Pancreas (tissue), 10 donors: ENCODE measurements at places on chromosomes 3 and 15. TPM values are rescaled to one million over a fixed set of nuclear protein-coding genes. Genes with fewer than 3 reads are reported as not detected.

The ISLR gene
- 3.6 TPM for polyA plus RNA-seq

The CTXN2 gene
- polyA plus RNA-seq = 0.73 TPM

The ITPKA gene
- polyA plus RNA-seq = 1.3 TPM

The INKA1 gene
- 2.0 TPM for polyA plus RNA-seq

The MESP2 gene
- not detected for polyA plus RNA-seq

The CD276 gene
- polyA plus RNA-seq = 30.4 TPM

The COPS2 gene
- polyA plus RNA-seq = 26.5 TPM

The FGF7 gene
- polyA plus RNA-seq = 3.6 TPM

The LHFPL4 gene
- polyA plus RNA-seq = 3.9 TPM

The C15orf62 gene
- 0.16 TPM for polyA plus RNA-seq

The ATP13A5 gene
- 0.38 TPM for polyA plus RNA-seq

The CPNE9 gene
- polyA plus RNA-seq = 0.19 TPM

- H3K27me3 ChIP-seq = no peaks in the 10 kb centered on the region
- no peaks in the 10 kb centered on the region for H3K36me3 ChIP-seq
- H3K4me1 ChIP-seq = no peaks in the 10 kb centered on the region
- no peak overlapping the region for H3K4me3 ChIP-seq
- DNase-seq = peak; percentile 52
These were observed 57.9 kb downstream of the RPL22L1 start for GRCh38 chr3:170811928-170812591.

GRCh38 chr15:88378188-88378637, 89.0 kb downstream of the MRPL46 start:
- no peaks in the 10 kb centered on the region for H3K27me3 ChIP-seq
- H3K36me3 ChIP-seq = no peaks in the 10 kb centered on the region
- DNase-seq = no peak
- no peak overlapping the region for H3K4me3 ChIP-seq
- H3K27ac ChIP-seq = no peak overlapping the region
- H3K4me1 ChIP-seq = no peaks in the 10 kb centered on the region

DNA sequence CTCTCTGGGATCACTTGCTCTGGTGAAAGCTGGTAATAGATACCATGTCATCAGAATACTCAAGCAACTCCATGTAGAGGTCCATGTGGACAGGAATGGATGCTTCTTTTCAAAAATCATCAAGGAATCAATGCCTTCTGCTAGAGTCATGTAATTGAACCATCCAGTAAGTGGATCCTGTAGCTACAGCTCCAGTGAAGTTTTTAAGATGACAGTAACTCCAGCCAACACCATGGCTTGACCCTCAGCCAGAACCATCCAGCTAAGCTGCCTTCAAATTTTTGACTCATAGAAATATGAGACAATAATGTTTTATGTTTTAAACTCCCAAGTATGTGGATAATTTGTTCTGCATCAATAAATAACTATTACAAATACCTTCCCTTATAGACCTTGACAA, 923.7 kb downstream of the EPHA3 start:
- no peaks in the 10 kb centered on the region for H3K27me3 ChIP-seq
- no peaks in the 10 kb centered on the region for H3K36me3 ChIP-seq
- DNase-seq = no peak
- H3K4me3 ChIP-seq = no peak overlapping the region

GRCh38 chr3:152825566-152825965, 9.4 kb upstream of the P2RY1 start:
- no peak overlapping the region for H3K4me3 ChIP-seq
- H3K36me3 ChIP-seq = no peaks in the 10 kb centered on the region
- H3K4me1 ChIP-seq = peaks cover 3% of the 10 kb centered on the region
- DNase-seq = no peak
- H3K27me3 ChIP-seq = no peaks in the 10 kb centered on the region
- no peak overlapping the region for H3K27ac ChIP-seq

- no peak for DNase-seq
- H3K27me3 ChIP-seq = no peaks in the 10 kb centered on the region
These were observed 25.8 kb downstream of the ST6GAL1 start for GRCh38 chr3:186955898-186956696.

GRCh38 chr3:156859578-156859977, 33.4 kb downstream of the LEKR1 start:
- no peaks in the 10 kb centered on the region for H3K36me3 ChIP-seq
- H3K27ac ChIP-seq = no peak overlapping the region
- H3K4me3 ChIP-seq = no peak overlapping the region
- H3K4me1 ChIP-seq = no peaks in the 10 kb centered on the region
- no peaks in the 10 kb centered on the region for H3K27me3 ChIP-seq

DNA sequence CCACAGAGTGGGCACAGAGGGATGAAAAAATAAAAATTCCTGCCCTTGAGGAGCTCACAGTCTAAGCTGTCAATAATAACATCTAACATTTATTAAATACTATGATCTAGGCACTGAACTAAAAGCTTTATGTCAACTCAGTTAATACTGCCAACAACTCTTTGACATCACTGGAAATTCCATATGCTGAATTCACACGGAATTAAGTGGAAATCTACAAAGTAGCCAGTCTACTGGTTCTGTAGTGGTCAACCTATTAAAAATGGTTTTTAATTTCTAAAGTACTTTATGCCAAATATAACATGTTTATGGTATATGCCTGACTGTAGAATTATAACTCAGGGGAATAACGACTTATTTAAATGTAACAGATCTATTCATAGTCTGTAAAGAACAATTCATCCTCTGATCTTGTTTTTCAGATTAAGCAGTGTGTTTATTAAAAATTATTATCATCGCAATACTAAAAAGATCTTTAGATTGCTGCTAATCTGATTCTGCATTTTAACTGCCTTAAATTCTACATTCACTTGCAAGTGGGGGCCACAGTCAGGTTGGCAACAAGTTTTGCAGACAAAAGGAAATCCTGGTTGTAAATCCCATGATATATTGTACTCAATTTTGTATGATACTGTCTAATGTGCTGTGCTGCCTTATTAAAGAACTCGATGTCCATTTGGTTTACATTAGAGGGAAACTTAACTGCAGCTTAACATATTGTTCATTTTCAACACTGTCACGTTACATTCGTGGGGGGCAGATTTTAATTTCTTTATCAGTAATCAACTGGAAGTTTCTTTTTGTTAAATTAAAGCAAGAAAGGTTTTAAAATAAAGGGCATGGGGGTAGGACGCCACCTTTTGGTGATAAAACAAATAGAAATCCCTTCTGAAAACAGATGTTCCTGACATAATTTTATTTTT, 2.6 kb upstream of the FOXP1 start:
- H3K36me3 ChIP-seq = no peaks in the 10 kb centered on the region
- H3K4me1 ChIP-seq = peaks cover 15% of the 10 kb centered on the region
- no peak for DNase-seq
- H3K4me3 ChIP-seq = no peak overlapping the region

DNA sequence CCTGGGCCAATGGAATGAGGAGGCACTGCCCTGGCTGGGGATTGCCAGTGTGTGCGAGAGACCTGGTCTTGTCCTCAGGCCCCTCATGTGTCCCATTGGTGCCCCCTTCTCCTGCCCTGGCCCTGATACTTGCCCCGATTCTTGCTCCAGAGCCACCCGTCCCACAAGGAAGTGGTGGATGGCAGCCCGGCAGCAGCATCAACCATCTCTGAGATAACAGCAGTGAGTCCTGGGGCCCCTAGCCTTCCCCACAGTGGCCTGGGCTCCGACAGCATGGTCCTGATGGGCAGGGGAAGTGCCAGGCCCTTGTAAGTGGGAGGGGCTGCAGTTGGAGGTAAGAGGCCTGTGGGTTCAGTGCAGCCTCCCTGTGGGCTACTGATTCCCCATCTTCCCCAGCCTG, 15.4 kb downstream of the VILL start:
- H3K4me3 ChIP-seq = no peak overlapping the region
- peaks cover 3% of the 10 kb centered on the region for H3K36me3 ChIP-seq
- peaks cover 11% of the 10 kb centered on the region for H3K4me1 ChIP-seq

GRCh38 chr15:77739591-77740378, 107.1 kb upstream of the LINGO1 start:
- no peaks in the 10 kb centered on the region for H3K36me3 ChIP-seq
- H3K27ac ChIP-seq = no peak overlapping the region
- no peak overlapping the region for H3K4me3 ChIP-seq
- no peaks in the 10 kb centered on the region for H3K27me3 ChIP-seq

DNA sequence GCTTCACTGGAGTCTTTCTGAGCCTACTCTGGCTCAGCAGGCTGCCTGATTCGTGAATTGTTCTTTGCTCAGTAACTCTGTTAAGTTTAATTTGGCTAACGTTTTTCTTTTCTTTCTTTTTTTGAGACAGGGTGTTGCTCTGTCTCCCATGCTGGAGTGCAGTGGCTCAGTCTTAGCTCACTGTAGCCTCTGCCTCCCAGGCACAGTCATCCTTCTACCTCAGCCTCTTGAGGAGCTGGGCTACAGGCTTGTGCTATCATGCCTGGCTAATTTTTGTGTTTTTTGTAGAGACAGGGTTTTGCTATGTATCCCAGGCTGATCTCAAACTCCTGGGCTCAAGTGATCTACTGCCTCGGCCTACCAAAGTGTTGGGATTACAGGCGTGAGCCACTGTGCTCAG, 165.0 kb downstream of the PEX5L start:
- no peaks in the 10 kb centered on the region for H3K27me3 ChIP-seq
- DNase-seq = no peak
- no peak overlapping the region for H3K4me3 ChIP-seq
- no peaks in the 10 kb centered on the region for H3K4me1 ChIP-seq
- H3K27ac ChIP-seq = no peak overlapping the region

DNA sequence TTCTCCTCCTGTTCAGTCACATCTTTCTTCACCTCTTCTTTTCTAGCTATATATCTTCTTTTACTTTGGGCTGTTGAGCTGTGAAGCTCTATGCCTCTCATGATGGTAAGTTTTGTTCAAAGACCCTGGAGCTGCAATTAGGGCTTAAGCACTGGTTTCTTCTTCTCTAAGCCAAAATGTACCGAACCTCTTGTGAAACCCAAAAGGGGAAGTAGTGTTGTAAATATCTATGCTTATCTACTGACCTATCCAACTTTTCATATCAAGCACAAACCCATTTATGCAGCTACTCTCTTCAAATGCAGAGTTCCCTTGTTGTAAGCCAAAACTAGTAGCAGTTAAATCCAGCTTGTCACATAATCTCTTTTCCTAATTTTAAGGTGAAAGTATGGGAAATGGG, 123.6 kb upstream of the CD96 start:
- H3K27ac ChIP-seq = no peak overlapping the region
- H3K4me1 ChIP-seq = no peaks in the 10 kb centered on the region
- H3K27me3 ChIP-seq = no peaks in the 10 kb centered on the region
- H3K4me3 ChIP-seq = no peak overlapping the region

- no peak overlapping the region for H3K4me3 ChIP-seq
- H3K36me3 ChIP-seq = no peaks in the 10 kb centered on the region
- H3K27me3 ChIP-seq = no peaks in the 10 kb centered on the region
- DNase-seq = no peak
- no peaks in the 10 kb centered on the region for H3K4me1 ChIP-seq
These were observed 42.3 kb downstream of the KLHL6 start for GRCh38 chr3:183513046-183513706.

GRCh38 chr15:56616551-56616950, 116.8 kb downstream of the ZNF280D start:
- no peaks in the 10 kb centered on the region for H3K36me3 ChIP-seq
- H3K4me3 ChIP-seq = no peak overlapping the region
- H3K4me1 ChIP-seq = no peaks in the 10 kb centered on the region
- H3K27me3 ChIP-seq = no peaks in the 10 kb centered on the region
- no peak overlapping the region for H3K27ac ChIP-seq

GRCh38 chr3:49914906-49915305, 11.2 kb upstream of the MST1R start:
- no peak overlapping the region for H3K27ac ChIP-seq
- no peaks in the 10 kb centered on the region for H3K36me3 ChIP-seq
- H3K4me1 ChIP-seq = no peaks in the 10 kb centered on the region
- no peak for DNase-seq
- no peak overlapping the region for H3K4me3 ChIP-seq

DNA sequence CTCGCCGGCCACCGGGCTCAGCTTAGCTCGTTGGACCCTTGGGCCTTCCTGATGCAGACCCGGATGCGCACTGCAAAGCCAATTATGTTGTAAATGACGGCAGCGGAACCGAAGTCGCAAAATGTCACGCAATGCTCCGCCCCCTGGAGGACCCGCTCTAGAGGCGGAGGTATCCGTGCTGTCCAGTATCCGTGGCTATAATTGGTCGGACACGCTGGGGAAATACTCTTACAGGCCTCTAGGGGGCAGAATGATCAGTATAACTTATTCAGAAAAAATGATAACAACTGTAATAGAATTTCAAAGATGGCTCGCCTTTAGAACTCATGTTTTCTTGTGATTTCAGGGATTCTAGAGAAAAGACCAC, at the start of gene PRR23B:
TSS of gene PRR23B (minus strand) at position 59 of the 367 bp plus-strand sequence. CDS start 265 bp downstream, outside the sequence.
- H3K27ac ChIP-seq = no peak within 1 kb of the TSS
- no peak within 1 kb of the TSS for H3K4me3 ChIP-seq
- DNase-seq = no peak
- no peaks in the 10 kb centered on the region for H3K36me3 ChIP-seq
- no peaks in the 10 kb centered on the region for H3K27me3 ChIP-seq
- no peaks in the 10 kb centered on the region for H3K4me1 ChIP-seq

GRCh38 chr3:52270252-52270754, 8.1 kb downstream of the WDR82 start:
- no peak overlapping the region for H3K4me3 ChIP-seq
- no peaks in the 10 kb centered on the region for H3K27me3 ChIP-seq
- DNase-seq = no peak
- peaks cover 6% of the 10 kb centered on the region for H3K4me1 ChIP-seq

GRCh38 chr15:99928429-99928981, 195.3 kb upstream of the LYSMD4 start:
- peak overlapping the region; percentile 45 for H3K4me3 ChIP-seq
- H3K4me1 ChIP-seq = no peaks in the 10 kb centered on the region
- peak; percentile 82 for DNase-seq
- peak overlapping the region; percentile 65 for H3K27ac ChIP-seq
- no peaks in the 10 kb centered on the region for H3K36me3 ChIP-seq

GRCh38 chr15:35721751-35722150, 175.8 kb upstream of the DPH6 start:
- no peaks in the 10 kb centered on the region for H3K27me3 ChIP-seq
- no peak overlapping the region for H3K27ac ChIP-seq
- no peak overlapping the region for H3K4me3 ChIP-seq
- H3K36me3 ChIP-seq = no peaks in the 10 kb centered on the region

DNA sequence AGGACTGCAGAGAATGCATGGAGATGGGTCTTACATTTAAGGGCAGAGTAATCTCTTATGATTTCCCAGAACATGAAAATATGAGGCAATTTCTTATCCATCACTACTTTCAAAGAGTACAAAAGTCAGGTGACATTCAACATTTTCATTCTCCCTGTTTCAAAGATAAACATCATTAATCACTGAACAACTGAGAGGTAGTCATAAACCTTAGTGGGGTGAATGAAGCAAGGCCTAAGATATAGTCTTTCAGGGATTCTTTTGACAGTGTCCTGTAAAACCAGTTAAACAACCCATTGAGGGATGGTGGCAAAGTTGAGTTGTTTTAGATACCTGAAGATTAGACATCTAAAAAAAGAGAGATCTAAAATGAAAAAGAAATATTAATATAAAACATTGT, 271.6 kb upstream of the CBLB start:
- no peaks in the 10 kb centered on the region for H3K4me1 ChIP-seq
- no peak overlapping the region for H3K4me3 ChIP-seq
- H3K27ac ChIP-seq = no peak overlapping the region
- H3K36me3 ChIP-seq = no peaks in the 10 kb centered on the region
- DNase-seq = no peak
